ENCODE measurements at places on chromosomes 11 and 22.

DNA sequence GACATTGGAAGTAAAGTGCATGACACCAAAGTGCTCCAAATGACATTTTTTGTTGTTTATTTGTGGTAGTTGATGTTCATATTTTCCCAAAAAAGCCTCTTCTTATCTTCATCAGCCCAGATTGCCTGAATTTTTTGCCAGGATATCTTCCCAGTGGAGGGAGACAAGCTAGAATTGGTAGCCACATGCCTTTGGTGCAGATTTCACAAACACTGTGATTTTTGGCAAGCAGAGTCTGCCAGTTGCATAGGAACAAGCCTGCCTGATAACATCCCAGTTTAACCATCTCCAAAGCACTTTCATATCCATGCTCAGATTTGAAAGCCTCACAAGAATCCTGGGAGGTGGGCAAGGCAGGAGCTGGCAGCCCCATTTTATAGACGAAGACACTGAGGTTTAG, 102.3 kb upstream of the SYT13 start:
- DNase-seq: no peak

DNA sequence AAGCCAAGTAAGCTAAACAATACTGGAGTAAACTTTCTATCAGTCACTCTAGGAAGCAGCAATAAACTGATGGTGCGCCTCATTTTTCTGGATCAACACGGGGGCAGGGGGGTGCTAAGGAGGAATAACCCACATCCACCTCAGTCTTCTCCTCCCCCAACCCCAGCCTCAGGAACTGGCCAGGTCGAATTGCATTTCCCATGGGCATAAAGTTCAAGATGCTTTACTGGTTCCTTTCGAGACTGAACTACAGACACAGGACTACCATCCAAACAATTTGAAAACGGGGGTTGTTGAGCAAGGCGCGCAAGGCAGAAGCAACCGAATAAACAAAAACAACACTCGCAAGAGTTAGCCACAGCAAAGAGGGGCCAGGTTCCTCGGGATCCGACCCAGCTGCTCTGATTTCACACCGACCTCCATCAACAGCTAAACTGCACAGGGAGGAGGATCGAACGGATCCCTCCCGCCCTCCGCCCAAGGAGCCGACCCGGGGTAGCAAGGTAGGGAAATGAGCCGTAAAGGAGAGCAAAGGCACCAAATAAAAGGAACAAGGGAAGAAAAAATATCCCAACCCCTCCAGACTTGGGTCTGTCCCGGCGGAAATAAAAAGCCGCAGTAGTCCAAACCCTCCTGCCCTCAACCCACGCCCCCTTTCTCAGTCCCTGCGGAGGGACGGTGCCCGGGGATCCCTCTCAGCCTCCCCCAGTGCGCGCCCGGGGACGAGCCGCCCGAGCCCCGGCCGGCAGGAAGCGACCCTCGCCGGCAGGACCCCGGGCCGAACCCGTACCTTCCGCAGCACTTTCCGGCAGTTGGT, 801 bp downstream of the SESN3 start:
- DNase-seq: no peak

- no peak for DNase-seq
These were observed 64.3 kb upstream of the CYP2D6 start for GRCh38 chr22:42194953-42195352.

- no peak for DNase-seq
These were observed 337 bp downstream of the OR52B6 start for GRCh38 chr11:5581014-5581413.

- DNase-seq: no peak
These were observed 68.8 kb downstream of the CECR2 start for GRCh38 chr22:17438026-17438425.

DNA sequence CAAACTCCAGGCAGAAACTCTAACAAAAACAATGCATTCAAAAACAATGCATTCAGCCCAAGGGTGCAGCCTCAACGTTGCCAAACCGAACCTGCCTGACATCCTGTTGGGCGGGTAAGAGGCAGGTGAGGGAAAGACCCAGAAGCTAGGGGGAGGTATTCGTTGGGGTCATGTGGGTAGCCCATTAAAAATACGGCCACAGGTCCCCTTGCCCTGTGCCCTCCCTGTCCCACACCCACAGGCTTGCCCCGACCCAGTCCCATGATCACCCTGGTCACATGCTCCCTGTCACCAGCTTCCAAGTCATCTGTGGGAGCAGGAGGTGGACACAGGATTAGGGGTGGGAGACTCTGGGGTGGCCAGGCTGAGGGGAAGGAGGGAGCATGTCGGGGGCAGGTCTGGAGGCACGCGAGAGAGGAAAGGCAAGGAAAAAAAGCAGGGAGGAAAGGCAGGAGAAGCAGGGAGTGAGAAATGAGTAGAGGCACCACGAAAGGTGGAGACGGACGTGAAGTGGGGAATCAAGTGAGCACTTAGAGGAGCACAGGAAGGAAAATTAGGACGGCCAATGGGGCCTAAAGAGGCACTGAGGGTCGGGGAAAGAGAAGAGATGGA, 683 bp downstream of the PLA2G6 start:
- no peak for DNase-seq

DNA sequence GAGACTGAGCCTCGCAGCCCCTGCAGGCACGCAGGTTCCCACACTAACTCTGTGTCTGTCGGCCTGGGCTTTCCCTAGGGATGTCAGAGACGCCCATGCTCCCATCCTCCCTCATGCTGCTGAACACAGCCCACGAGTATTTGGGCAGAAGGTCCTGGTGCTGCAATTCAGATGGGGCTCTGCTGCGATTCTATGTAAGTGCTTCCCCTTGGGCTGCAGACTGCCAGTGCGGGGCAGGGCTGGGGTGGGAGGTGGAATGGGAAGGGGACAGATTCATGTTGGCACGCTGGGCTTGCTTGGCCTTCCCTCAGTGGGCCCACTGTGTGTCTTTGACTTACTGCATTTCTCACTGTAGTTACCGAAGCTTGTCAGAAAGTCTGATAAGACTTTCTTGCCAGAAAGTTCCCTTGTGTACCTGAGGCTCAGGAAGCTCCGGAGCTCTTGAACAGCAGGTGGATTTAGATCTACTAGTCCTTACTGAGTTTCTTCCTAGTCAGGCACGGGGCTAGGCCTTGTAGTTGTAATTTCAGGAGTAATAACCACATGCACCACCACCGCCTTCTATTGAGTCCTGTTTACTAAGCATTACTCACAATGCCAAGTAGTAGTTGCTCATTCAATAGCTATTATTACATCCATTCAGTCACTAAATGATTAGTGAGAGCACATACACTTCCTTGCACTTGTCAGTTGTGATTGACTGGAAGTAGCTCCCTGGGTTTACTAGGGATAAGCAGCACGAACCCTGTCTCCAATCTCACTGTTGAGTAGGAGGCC, 65.2 kb downstream of the CABIN1 start:
- no peak for DNase-seq

DNA sequence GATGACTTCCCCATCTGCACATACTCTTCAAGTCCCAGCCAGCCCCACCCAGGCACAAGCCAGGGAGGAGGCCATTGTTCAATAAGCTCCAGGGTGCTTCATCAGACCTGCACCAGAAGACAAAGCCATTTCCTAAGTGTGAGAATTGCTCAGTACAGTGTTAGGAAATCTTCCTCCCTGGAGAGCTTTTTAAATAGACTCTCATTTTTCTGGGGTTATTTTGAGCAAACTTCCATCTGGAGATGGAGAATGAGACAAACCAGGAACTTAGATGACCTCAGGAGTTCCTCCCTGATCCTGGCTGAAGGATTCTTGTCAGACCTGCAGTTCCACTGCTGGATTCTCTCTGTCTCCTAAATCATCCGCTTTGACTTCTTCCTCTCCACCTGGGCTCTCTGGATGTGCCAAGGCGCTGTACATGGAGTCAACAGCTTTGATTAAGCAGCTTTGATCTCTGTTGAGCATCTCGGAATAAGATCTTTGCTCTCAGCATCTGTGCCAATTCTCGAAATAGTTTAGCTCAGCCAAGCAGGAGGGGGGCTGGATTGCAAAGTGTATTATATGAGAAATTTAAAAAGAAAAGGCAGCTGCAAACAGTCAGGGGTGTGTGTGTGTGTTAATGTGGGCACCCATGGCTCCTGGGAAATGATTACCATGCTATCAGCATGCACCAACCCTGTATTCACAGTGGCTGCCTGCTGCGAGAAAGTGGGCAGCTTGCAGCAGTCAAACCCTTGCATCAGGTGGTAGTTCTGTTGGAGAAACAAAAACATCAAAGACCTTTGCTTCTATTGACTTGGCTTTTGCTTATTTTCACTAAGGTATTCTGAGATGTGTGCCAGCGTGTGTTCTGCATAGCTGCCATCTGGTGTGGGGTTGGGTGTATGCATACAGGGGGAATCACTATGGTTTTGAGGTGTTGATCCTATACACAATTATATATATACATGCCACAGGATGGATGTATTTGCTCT, 70.2 kb upstream of the NAV2 start:
- DNase-seq: no peak

- no peak for DNase-seq
These were observed 18.2 kb downstream of the TTLL8 start for GRCh38 chr22:50039669-50040443.

GRCh38 chr22:35812600-35812999, 94.9 kb downstream of the APOL5 start:
- no peak for DNase-seq

DNA sequence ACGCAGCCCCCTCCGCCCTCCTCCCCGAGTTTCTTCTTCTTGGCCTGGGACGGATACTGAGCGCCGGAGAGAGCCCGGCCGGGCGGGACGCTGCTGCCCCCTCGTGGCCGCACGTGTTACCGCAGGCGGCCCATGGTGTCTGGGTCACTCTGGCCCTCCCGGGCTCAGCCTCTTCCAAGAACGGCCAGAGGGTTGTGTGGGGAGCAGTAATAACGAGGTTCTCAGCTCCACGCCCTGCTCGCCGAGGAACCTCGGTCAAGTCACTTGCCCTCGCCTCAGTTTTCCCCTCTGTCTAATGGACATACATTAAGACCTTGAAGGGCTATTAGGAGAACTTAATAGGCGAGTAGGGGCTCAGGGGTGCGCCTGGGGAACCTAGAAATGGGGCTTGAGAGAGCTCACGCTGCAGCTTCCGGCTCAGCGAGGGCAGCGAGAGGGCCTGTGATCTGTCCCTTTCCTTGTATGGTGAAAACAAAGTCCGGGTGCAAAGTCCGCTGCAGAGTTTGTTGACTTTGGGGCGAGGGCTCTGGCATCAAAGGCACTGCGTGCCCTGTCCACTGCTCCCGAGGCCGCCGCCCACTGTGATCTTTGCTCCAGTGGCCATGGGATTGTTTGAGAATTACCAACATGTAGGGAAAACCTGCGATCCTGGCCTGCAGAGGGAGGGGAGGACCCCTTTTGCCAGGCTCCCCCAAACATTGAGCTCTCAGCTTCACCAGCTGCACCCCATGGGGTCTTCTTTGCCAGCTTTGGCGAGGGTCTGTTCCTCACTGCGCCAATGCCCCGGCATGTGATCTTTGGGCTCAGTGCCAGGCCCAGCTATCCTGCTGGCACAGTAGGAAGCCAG, 14.4 kb upstream of the LRP5 start:
- peak; percentile 22 for DNase-seq

- DNase-seq: no peak
These were observed 136.7 kb upstream of the FAT3 start for GRCh38 chr11:92087725-92088537.

DNA sequence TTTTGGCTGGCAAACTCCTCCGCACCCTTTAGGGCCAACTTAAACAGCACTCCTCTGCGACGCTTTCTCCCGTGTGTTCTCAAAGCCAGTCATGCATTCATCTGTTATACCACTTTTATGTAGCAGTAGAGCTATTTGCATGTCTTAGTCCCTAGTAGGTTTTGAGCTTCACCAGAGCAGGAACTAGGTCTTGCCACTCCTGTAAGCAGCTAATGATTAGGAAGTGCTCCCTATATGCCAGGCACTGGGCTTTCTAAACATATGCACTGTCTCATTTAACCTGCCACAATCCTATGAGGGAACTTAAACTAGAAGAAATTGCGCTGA, 180.8 kb downstream of the DBX1 start:
- DNase-seq: no peak

DNA sequence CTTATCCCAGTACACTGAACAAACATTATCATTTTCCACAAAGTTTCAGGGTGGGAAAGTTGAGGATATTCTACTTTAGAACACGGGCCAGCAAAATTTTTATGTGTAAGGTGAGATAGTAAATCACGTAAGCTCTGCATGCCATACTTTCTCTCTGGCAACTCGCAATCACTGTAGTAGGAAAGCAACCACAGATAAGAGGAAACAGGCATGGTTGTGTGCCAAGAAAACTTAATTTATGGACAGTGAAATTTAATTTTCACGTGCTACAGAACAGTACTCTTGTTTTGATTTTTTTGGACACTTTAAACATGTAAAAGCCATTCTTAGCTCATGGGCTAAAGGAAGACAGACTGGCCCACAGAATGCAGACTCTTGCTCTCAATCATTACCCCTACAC, 82.5 kb downstream of the LARGE1 start:
- no peak for DNase-seq

GRCh38 chr11:68328374-68329091, 16.1 kb downstream of the LRP5 start:
- DNase-seq: no peak

- DNase-seq: no peak
These were observed 45.3 kb upstream of the ACCSL start for GRCh38 chr11:44002191-44003093.

DNA sequence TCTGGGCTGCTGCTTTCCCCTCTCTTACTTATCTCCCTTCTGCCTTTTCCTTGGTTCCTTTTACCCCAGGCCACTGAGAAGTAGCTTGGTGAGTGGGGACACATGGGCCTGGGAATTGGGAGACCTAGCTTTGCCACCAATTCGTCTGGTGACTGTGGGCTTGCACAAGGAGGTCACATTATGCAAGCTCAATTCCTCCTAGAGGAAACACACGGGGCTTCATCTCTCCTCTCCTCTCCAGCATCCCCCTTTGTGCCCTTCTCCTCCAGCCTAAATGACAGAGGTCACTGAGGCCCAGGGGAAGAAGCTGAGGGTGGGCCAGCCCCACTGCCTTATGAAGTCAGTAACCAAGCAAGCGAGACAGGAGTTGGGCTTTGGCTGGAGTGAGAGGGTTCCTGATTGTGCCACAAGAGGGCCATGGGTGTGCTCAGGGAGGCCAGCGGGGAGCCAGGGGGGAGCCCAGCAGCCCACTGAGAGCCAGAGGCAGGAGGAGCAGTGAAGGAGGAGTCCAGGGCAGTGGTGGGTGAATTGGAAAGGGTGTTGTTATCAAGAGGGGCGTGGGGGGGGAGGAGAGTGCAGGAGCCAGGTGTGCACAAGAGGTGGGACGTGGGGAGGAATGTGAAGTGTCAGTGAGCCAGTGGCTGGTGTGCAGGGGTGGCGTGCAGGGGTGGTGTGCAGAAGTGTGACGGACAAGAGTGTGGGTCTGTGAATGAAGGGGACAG, 2.0 kb downstream of the CLCF1 start:
- no peak for DNase-seq

DNA sequence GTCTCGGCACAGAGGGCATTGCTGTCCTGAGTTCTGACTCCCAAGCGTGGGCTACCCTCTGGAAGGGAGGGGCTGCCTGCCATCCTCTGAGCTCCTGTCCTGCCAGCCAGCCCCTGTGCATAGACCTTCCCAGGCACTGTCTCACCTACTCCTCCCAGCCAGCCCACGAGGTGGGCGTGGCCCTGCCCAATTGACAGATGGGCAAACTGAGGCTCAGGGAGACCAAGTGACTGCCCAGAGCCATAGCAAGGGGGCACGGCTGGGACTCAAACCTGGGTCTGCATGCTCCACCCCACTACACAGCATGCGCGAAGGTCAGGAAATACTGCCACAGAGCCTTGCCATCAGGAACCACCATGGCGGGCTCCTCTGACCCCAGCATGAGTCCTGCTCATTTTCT, 29.4 kb upstream of the PRR5 start:
- no peak for DNase-seq

GRCh38 chr11:94739331-94739730, 28.8 kb upstream of the AMOTL1 start:
- no peak for DNase-seq
